ENCODE measurements at places on chromosomes 4 and X.
A peak's percentile ranks its signal among the peaks of the same experiment; 100 is the strongest.

DNA sequence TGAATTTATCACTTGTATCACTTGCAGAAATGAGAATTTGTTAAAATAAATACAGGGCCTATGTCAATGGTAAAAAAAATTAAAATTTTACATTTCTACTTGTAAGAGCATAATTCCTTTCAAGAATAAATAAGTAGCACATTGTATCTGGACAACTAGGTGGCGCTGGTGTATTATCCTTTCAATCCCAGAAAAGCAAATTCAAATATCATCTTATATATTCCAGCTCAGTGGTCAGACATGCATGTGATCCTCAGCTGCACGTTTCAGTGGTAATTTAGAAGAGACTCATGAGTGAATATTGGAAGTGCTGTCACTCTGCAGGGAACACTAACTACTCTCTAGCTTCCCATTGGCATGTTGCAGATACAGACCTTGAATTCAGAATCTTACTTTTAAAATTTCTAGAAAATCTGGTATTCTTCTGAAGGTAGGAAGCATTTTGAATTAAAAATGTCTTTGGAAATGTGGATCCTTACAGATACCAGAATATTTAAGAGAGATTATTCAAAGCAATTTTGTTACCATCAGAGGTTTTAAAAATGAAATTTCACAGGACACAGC lies 1414.7 kb upstream of the TENM3 start:
- no peak for DNase-seq

GRCh38 chr4:48210966-48211328 lies 58.7 kb downstream of the TEC start:
- DNase-seq = no peak

GRCh38 chr4:28772066-28772465 lies 1911.4 kb downstream of the STIM2 start:
- DNase-seq = peak; percentile 13

GRCh38 chr4:25727711-25728493 lies 72.3 kb downstream of the SLC34A2 start:
- DNase-seq = no peak

- no peak for DNase-seq
Measured at GRCh38 chr4:8073206-8073863, 85.3 kb downstream of the ABLIM2 start.

DNA sequence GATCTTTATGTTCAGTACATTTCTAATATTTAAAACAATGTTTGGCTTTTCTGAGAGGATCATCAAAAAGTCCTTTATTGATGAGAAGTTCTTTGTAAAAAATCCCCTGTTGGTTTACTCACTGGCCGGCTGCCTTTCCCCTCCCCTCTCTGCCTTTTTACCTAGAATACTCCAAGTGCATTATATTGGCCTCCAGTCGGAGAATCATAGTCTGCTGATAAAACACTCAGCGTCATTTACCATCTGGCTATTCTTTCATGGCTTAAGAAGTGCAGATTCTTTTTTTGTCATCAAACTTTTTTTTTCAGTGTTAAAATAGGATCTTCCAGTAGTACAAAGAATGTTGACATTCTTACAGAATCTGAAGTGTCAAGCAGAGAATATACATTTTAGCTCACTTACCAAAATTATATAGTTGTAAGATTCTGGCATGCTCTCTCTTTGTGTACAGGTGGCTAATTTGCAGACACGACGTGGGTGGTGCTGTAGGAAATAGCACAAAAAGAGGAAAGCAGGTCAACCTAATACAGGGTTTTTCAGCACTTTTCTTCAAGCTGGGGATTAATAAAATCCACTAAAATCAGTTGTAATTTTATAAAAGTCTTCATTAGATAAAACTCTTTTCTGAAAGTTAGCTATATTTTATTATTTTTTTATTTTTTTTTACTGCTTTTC lies 731.8 kb downstream of the KCTD8 start:
- DNase-seq = no peak

- DNase-seq = peak; percentile 13
Measured at GRCh38 chr4:173367946-173368345, 2.8 kb upstream of the SAP30 start.

DNA sequence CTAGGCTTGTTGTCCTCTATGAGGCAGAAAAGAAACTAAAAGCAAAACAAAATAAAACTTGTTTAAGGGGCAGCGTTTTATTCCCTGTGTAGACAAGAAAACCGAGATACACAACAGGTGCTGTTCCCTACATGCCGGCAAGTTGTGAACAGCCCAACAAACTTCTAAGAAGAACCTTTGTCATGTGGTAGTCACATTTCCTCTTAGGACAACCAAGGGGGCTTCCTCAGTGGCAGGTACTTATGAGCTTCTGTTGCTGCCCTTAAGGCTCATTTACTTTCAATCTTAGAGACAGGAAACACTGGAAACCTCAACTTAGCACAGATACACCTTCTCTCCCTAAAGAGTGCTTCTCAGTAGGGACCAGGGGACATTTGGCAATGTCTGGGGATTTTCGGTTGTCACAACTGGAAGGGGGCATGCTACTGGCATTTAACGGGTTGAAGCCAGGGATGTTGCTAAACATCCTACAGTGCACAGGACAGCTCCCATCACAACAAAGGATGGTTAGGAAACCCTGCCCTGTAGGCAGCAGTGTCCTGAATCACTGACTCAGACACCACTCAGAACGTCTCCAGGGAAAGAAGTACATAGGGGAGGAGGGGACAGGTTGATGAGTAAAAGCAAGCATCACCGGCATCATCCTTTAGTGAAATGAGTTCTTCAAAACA lies 111.0 kb downstream of the ASB9 start:
- DNase-seq = no peak

DNA sequence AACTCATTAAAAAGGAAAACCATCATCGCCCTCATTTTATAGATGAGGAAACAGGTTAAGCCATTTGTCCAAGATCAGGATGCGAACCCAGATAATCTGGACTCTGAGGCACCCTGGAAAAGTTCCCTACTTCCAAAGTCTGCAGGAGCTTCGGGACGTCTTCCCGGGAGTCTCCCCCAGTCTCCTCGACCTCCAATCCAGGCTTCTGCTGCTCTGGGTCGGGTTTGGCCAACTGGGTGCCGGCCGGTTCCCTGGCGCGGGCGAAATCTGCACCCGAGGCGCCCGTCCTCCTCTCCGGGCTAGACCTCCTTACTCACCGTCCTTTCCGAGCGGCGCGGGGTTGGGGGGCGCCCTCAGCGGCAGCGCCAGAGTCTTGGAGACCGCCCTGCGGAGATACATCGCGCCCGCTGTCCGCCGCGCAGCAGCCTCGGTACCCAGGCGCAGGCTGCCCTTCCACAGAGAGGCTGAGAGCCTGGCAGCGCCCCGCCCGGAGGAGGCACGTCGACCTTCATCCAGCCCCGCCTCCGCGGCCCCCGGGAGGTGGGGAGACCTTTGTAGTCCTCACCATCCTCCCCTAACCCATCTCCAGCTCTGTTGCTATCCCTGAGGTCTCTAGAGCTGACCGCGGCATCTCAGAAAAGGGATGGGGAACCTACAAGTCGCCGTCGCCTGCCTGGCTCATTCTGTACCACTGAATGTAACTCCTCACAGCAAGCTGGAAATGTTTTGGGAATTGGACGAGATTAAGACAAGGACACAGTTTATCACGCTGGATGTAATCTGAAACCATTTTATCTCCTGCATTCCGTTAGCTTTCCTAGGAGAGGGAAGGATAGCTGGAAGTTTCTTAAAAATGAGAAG lies at the start of gene MGARP:
Gene MGARP, minus strand, starts transcription at position 466 of the 861 bp plus-strand sequence. Its CDS starts 67 bp downstream, at position 399.
- DNase-seq = peak; percentile 75

DNA sequence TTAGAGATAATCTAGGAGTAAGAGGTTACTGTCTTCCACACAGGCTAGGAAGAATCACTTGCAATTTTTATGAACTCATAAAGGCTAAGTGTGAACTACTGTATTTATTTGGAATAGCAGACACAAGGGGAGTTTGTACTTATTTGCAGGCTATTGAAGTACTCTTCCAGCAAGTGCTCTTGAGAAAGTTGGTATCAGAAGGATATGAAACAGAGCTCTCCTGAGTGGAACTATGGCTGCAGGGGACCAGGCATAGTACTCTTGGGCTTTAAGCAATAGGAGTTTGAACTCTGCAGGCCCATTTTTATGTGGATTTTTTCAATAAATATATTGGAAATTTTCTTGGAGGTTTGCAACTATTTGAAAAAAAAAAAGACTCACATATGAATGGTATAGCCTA lies 756.3 kb upstream of the ATOH1 start:
- no peak for DNase-seq

DNA sequence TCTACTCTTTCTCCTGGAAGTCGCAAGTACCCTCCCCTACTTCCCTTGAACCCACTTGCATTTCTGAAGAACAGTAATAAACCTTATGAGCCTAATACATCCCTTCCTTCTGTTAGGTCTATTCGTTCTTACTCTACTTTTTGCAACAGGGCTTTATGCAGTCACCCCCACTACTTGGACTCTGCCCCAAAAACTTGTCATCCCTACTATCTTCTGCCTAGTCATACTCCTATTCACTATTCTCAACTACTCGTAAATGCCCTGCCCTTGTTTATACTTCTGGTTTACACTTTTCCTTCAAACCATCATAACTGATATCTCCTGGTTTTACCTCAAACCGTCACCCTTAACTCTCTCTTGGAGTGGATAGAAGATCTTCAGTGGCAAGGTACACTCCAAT lies 55.2 kb upstream of the SLIT2 start:
- DNase-seq = peak; percentile 20

DNA sequence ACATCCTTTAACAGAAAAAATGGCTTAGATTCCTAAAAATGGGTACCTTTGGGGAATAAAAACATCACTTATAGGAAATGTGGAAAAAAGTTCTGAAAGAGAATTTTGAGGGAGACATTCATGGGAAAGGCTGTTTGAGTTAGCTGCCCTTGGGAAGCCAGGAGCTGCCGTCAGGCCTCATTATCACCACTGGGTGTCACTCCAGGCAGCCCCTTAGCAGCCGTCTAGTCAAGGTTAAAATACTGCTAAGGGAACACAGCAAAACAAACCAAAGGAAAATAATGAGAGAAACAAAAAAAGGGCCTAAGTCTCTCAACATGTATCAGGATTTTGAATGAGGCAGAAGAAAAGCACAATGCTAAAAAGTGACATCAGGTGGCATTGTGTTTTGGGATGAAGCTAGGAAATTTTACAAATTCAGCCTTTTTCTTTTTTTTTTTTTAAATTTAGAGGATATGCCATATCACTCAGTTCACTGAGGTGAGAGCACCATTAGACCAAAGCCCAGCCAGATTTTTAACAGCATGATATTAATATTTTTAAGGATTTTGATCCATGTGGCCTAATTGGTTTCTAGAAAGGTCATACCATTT lies 235.3 kb downstream of the GPAT3 start:
- DNase-seq = peak; percentile 50

DNA sequence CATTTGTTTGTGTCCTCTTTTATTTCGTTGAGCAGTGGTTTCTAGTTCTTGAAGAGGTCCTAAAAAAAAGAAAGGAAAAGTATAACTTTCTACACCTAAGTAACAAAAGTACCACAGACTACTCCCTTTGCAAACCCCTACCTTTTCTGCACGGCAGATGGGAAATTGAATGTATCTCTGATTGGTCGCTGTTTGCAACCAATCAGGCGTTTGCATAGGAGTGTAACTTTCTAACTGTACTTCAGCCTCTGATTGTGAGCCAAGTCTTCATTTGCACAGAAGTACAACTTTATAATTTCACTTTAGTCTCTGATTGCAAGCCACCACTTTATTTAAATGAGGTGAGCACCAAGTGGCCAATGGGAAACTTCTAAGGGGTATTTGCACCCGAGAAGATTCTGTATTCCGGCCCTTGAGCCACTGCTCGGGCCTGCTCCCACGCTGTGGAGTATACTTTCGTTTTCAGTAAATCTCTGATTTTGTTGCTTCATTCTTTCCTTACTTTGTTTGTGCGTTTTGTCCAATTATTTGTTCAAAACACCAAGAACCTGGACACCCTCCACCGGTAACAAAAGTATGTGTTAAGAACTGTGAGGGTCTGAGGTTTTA lies 40.3 kb upstream of the FHL1 start:
- no peak for DNase-seq

- DNase-seq = no peak
Measured at GRCh38 chrX:10795721-10796120, 175.3 kb upstream of the MID1 start.

DNA sequence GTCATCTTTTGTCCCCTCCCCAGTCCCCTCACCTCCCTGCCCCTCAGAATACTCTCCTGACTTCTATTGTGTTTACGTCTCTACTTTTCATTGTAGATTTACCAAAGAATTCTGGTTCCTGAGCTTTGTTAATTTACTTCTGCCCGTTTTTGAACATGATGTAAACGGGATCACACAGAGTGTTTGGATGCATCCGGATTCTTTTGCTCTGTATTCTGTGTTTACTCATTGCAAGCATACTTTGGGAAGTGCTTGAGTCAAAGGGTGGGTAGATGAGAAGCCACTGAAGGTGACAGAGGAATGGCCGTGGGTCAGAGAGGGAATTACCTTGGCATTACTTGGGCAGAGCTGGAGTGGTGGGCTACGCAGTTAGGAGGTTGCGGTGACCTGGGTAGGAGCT lies 18.0 kb downstream of the CLCN4 start:
- DNase-seq = no peak

- DNase-seq = no peak
Measured at GRCh38 chrX:109928596-109929335, 74.1 kb upstream of the TMEM164 start.

- DNase-seq = no peak
Measured at GRCh38 chr4:110510955-110511544, 35.1 kb downstream of the ENPEP start.

DNA sequence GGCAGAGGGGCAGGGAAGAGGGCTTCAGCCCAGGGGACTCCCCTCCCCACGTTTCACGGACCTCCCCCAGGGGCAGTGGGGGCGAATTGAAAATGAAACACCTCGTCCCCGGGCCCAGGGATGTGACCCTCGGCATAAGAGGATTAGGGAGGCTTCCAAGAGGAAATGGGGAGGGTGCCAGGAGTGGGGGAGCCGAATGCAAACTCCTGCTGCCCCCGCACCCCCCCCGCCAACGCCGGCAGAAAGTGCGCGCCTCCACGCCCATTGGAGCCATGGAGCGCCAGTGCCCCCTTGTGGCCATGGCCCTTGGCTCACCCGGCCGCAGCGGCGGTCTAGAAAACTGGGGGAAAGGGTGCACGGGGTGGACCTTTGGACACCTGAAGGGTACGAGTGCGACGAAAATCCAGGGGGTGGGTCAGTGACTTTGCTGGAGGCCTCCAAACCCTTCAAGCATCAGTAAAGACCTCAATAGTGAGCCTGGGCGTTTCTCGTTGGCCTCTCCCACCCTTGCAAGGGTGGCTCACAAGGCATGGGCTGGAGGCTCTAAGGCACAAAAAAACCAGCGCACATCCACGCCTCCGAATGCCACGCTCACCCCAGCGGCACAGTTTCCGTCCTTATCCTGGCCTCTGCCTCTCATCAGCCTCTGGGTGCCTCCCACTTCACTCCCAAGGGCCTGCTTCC lies 120.8 kb upstream of the PJA1 start:
- peak; percentile 28 for DNase-seq

GRCh38 chrX:129736491-129736890 lies 2.3 kb upstream of the XPNPEP2 start:
- no peak for DNase-seq

GRCh38 chrX:68669094-68669860 lies 21.8 kb downstream of the STARD8 start:
- DNase-seq = no peak

DNA sequence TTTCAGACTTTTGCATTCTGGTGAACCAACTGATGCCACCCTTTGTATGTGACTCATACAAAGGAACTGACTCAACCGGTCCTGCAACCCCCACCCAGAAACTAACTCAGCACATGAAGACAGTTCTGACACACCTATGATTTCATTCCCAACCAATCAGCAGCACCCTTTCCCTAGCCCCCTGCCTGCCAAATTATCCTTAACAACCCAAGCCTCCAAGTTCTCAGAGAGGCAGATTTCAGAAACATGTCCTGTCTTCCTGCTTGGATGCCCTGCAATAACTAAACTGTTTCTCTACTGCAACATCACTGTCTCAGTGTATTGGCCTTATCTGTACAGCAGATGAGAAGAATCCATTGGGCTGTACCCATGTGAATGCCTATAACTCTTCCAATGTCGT lies 284.7 kb downstream of the CAMK2D start:
- DNase-seq = peak; percentile 3

Measured in MG63 (cell line).